Stimulated activated CD4-positive, alpha-beta T cell treated with anti-CD3 and anti-CD28 coated beads, Interleukin-2, amount 100 ng/mL, for 4 hours (primary cell): ENCODE measurements at places on chromosomes 2 and 18.
A peak's percentile ranks its signal among the peaks of the same experiment; 100 is the strongest.

DNA sequence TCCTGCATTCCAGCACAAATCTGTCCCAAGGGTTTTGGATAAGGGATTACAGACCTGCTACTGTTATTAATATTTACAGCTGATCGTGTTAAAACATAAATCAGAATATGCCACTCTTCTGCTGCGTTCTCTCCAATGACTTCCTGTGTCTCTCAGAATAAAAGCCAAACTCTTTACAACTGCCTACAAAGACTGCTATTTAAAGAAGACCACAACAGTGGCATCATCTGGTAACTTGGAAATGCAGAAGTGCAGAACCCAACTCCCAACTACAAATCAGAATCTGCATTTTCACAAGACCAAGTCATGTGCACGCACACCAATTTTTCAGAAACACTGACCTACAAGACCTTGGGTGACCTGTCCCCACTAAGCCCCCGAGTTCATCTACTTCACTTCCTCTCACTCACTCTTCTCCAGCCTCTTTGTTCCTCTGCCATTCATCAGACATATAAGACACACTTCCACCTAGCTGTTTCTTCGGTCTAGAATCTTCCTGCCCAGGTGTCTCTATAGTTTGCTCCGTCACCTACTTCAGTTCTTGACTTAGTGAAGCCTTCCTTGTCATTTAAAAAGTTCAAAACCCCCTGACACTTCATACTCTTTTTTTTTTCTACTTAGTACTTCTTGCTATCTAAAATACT is 36.0 kb downstream of the CHN1 start:
- DNase-seq: no peak

- no peak for DNase-seq
These were observed 256.0 kb downstream of the HAUS1 start for GRCh38 chr18:46360102-46360699.

DNA sequence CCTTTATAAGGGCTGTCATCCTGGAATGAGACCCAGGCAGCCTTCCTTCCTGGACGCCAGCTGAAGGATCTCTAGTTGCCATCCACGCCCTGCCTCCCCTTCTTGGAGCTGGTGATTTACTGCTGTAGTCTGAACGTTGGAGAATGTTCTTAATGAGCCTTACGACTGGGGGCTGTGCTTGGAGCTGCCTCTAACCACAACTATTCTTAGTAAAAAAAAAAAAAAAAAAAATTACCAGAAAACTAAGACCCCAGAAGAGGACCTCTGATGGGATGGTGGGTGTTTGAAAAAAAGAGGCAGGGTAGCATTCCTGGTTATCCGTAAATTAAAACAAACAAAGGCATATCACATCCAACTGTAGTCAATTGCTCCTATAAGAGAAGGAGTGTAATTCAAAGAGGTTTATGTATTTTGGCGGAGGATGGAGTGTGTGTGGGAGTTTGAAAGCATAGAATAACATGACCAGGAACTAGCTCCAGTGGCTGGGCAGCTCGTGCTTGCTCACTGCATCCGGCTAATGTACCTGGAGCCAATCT is 105.4 kb downstream of the QPCT start:
- no peak for DNase-seq

- no peak for DNase-seq
These were observed 10.4 kb downstream of the LRPPRC start for GRCh38 chr2:43985359-43985758.

GRCh38 chr2:70932631-70933230 is 3.0 kb upstream of the ATP6V1B1 start:
- no peak for DNase-seq

DNA sequence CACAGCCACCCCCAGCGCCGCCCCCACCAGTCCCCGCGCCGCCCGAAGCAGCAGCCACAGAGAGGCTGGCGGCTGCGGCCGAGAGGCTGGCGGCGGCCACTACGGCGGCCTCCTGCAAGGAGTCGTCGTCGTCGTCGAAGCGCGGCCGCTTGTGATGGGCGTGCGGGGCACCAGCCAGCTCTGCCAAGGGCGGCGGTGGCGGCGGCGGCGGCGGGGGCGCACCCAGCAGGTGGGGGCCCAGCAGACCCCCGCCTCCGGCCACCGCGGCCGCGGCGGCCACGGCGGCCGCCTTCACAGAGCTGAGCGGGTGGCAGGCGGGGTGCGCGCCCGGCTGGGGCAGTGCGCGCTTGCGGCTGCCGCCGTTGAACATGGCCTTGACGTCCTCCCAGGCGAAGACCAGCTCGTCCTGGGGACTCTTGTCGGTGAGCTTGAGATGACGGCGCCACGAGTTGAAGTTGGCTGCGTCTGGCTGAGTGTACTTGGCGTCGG is 3.3 kb downstream of the SKOR2 start:
- DNase-seq: no peak

DNA sequence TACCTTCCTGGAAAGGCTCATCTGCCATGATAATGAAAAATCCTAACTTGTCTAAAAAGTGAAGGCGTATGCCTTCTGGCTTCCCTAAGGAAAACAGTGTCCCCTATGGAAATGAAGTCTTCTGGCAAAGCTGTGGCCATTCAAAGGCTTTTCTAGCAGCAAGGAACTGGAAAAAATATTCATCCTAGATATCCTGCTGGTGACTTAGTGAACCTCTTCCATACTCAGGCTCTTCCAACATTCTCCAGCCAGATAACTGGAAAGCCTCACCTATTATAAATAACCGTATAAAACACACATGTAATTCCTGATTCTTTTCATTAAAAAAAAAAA is 84.7 kb downstream of the RBMS1 start:
- DNase-seq: no peak

- DNase-seq: no peak
These were observed 76.9 kb upstream of the MAP3K20 start for GRCh38 chr2:172998547-172999272.

GRCh38 chr2:155151945-155152344 is 453.4 kb downstream of the KCNJ3 start:
- no peak for DNase-seq

GRCh38 chr2:176162911-176163671 is 6.0 kb downstream of the HOXD3 start:
- no peak for DNase-seq

DNA sequence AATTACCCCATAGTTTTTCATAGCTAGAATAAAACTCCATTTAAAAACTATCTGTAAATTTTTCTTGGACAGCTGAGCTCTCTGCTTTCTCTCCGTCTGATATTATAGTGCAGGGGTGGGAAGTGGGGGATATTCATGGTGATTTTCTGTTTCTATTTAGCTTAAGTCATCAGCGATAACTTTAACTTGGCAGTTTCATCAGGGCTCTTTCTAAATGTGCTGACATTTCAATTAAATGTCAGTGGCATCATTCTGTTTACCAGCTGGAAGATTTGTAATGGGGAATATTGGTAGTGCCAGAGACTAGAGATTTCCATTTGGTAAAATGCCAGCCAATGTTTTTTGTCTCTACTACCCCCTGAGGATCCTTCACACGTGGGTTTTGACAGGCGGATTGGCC is 53.5 kb upstream of the CAPN13 start:
- DNase-seq: no peak

DNA sequence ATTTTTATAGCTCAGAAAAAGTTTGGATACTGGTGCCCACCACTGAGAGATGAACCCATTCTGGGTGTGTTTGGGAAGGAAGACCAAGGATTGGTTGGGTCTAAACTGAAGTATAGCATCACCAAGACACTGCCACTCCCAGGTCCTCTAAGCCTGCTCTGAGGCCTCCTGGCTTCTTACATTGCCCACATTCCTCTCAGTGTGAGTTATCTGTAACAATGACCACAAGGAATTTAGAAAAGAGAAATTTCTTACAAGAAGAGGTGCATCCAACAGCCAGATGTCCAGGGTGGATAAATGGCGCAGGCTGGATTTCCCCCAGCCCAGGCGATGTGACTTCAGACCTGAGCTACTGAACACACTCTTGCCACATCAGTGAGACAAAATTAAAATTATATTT is 1.6 kb upstream of the GPR45 start:
- no peak for DNase-seq

GRCh38 chr2:143034292-143035074 is 94.7 kb upstream of the ARHGAP15 start:
- DNase-seq: peak; percentile 41

DNA sequence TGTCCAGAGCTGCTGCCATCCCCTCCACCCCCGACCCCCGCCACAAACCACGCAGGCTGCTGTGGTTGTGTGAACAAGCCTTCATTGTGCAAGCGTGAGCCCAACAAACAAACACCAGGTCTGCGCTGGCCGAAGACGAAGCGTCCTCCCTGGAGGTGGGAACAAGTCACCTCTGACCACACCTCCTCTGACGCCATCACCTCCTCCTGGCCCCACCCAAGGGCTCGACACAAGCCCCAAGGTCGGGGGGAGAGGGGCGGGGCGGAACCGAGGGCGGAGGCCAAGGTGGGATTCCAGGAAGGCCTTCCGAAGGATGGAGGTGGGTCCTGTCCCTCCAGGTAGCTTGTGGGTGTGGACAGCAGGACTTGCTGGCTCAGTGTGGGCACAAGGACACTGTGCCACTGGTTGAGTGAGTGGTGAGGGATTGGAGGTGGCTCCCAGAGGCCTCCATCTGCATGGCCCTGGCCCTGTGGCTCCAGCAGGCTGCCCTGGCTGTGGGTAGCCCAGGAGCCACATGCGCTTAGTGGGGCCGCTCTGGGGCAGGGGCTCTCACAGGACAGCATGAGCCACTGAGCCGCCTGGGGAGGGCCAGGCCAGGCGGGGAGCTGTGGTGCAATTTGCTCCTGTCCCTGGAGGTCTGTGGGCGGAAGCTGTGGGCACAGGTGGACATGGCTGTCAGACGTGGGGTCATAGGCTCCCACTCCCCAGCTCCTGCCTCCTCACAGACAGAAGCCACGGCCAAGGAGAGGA is 7.4 kb upstream of the GPR17 start:
- no peak for DNase-seq

DNA sequence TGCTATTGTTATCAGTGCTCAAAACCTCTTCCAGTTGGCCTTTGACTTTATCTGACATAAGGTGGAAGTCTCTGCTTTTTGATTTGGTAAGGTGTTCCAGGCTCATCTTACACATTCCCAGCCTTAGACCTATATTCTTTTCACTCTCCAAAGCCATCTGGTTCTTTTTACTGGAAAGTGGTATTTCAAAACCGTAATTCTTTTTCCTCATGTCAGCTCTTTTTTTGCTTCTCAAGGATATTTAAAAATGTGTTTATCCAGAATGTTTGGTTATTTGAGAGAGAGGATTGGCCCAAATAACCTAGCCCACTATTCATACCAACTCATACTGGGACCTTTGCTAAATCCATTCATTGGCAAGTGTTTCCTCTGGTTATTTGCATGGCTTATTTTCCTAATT is 411.2 kb upstream of the PIK3C3 start:
- no peak for DNase-seq

GRCh38 chr2:170123593-170123992 is 54.4 kb upstream of the MYO3B start:
- no peak for DNase-seq

- DNase-seq: no peak
These were observed 3.5 kb downstream of the ASPRV1 start for GRCh38 chr2:69957965-69958364.

DNA sequence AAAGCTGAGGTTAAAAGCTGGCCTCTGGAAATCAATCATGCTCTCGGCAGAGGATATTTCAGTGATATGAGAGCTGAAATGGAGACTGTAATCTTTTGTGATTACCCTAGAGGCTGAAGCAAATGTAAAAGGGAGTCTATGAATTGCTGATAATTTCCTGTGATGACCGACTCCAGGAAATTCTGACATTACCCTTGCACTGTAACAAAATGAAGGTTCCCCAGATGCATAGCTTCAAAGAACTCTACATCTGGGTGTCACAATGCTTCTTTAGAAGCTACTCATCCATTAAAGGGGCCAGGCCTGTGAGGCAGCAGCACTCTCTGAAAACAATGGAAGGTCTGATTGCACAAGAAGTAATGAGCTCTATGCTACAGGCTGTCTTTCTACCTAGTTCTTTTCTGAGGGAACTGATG is 268.2 kb upstream of the SESTD1 start:
- no peak for DNase-seq

GRCh38 chr2:195486987-195487644 is 169.9 kb upstream of the SLC39A10 start:
- no peak for DNase-seq

- no peak for DNase-seq
These were observed 282.2 kb downstream of the CYP26B1 start for GRCh38 chr2:71865391-71865965.

DNA sequence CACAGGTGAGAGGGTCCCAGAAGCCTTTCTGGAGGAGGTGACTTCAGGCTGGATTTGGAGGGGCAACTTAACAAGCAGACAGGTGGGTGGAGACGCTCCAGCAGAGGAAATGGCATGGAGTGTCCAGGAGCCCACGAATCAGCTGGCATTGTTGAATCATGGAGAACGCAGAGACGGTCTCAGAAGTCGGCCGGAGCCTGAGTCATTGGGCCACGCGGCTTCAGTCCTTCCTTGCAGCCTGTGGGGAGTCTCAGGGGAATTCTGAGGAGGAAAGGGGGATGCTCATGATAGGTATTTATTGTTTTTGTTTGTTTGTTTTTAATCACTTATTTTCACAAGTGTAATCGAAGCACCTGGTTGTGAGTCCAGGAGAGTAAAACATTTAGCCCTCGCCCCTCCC is 184.6 kb upstream of the HDAC4 start:
- no peak for DNase-seq

DNA sequence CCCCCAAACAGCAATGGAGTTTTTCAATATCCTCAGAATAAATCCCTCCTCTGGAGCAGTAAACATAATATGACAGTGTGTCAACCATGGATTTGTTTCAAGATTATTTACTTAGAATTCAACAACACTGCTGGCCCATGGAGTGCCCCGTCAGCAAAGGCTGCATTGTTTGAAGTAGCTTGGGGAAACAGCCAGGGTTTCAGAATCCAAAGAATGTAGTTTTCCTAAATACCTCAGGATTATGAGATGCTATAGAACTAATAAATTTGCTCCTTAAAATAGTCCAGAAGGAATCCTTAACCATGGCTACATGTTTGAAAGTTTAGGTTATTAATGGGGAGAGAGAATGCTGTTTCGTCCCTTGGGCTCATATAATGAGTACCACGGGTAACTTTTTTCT is 13.1 kb upstream of the CETN1 start:
- no peak for DNase-seq

- DNase-seq: no peak
These were observed 28.6 kb downstream of the ITM2C start for GRCh38 chr2:230893338-230893737.
